ENCODE measurements at places on chromosomes 12 and 14. TPM values are rescaled to one million over a fixed set of nuclear protein-coding genes. Genes with fewer than 3 reads are reported as not detected.

Gene IL22
- polyA plus RNA-seq = not detected

Gene SERPINA6
- polyA plus RNA-seq = not detected

Gene TAS2R9
- polyA plus RNA-seq = not detected

Gene REP15
- polyA plus RNA-seq = 1.0 TPM

Gene RFX4
- not detected for polyA plus RNA-seq

Gene SLC22A17
- polyA plus RNA-seq = 14.0 TPM

Gene MYL2
- not detected for polyA plus RNA-seq

Gene SLC11A2
- 55.4 TPM for polyA plus RNA-seq

Gene KICS2
- 3.3 TPM for polyA plus RNA-seq

Gene TMEM229B
- polyA plus RNA-seq = 0.25 TPM

Gene MTA1
- polyA plus RNA-seq = 40.3 TPM

Gene FGD4
- polyA plus RNA-seq = 11.1 TPM

Gene PTHLH
- polyA plus RNA-seq = 0.10 TPM

Gene IKBIP
- polyA plus RNA-seq = 30.2 TPM

Gene RFLNA
- polyA plus RNA-seq = 0.05 TPM

Gene CIROP
- 0.07 TPM for polyA plus RNA-seq

Gene KRT80
- 4.2 TPM for polyA plus RNA-seq

Gene CCDC184
- 0.38 TPM for polyA plus RNA-seq

Gene SYNDIG1L
- not detected for polyA plus RNA-seq

Gene SYT10
- polyA plus RNA-seq = not detected

Gene BDKRB2
- polyA plus RNA-seq = 21.3 TPM

Gene ABCB9
- 3.9 TPM for polyA plus RNA-seq

Gene BLTP3B
- 11.9 TPM for polyA plus RNA-seq

Gene CMKLR1
- polyA plus RNA-seq = 0.10 TPM

Gene GALNT9
- polyA plus RNA-seq = not detected

Gene SDSL
- polyA plus RNA-seq = 8.6 TPM

Data from BJ (cell line).